ENCODE measurements at places on chromosomes 6 and 20. TPM values are rescaled to one million over a fixed set of nuclear protein-coding genes. Genes with fewer than 3 reads are reported as not detected.

GRCh38 chr6:111549168-111549567 lies 56.5 kb downstream of the TRAF3IP2 start:
- no peak for DNase-seq

The SMPDL3A gene
- total RNA-seq = 9.7 TPM

GRCh38 chr6:88302769-88303225 lies 136.7 kb upstream of the CNR1 start:
- no peak for DNase-seq

DNA sequence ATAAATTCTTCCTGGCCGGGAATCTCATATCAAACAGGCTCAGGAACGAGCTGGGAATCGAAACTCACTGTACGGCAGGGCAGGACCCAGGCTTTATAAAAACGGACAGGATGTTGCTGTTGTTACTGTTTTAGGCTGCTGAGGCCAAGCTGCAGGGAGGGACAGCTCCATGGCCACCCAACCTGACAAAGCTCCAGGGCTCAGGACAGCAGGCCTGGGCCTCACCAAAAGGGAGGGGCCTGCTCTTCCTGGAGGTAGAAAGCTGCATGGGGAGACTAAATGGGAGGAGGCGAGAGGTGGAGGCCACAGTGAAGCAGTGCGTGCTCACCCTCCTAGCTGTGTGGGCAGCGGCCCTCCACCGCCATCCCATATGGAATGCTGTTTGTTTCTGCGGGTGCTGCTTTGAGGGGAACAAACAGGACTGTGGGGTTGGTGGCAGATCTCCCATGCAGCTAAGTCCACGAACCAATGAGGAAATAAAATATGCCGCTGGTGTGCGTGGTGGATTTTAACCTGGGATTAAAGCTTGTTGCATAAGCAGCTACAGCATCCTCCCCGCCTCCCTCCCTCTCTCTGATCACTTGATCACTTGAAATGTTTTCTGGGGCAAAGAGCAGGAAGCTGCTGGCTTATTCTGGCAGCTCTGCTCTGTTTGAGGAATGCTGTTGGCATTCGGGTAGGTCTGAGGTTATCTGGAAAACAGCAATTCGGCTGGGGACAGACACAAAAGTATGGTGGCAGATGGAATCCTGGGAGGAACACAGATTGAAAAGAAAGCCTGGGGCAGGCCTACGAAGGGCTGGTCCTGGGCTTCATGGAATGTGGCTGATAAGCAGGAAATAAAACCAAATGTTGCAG lies 2.4 kb upstream of the ZMYND8 start:
- peak; percentile 90 for DNase-seq

- DNase-seq = no peak
Measured at GRCh38 chr6:32790306-32790705, 26.5 kb downstream of the HLA-DOB start.

GRCh38 chr20:58131151-58131550 lies 97.3 kb downstream of the ANKRD60 start:
- DNase-seq = no peak

The PRDM13 gene
- not detected for total RNA-seq

GRCh38 chr6:156852147-156852857 lies 75.1 kb downstream of the ARID1B start:
- no peak for DNase-seq

GRCh38 chr20:47484303-47484702 lies 17.4 kb upstream of the NCOA3 start:
- no peak for DNase-seq

The BPIFB4 gene
- total RNA-seq = not detected

DNA sequence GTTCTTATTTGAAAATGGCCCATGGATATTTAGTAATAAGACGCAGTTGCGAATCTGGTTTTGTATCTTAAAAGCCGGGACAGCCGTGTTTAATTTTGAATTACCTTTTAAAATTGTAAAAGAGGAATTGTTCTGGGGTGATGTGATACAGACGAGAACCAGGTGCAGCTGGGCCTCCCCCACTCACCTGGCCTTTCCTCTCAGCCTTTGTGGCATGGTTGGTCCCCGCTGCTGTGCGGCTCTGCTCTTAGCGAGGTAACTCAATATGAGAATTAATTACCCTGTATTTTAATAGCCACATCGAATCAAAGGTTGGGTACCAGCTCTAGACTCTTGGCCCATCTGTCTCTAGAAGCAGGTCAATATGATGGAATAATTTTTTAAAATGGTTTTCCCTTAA lies 56.5 kb upstream of the DACT2 start:
- DNase-seq = no peak

The INSM1 gene
- not detected for total RNA-seq

DNA sequence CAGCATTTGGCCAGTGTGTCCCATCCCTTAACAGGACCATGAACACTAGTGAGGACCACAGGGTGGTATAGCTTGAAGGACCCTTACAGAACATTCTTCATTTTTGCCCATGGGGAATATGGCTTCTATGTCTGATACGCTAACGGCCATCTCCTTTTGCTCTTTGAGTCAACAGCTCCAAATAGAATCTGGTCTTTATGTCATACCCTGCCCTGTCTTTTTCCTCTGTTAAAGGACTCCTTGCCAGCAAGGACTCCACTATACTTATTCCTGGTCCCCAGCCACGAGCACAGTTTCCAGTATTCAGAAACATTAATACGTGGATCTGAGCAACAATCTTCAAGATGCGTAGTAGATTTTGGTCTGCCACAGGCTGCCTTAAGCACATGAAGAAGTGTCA lies 22.5 kb downstream of the SERPINB1 start:
- DNase-seq = no peak

DNA sequence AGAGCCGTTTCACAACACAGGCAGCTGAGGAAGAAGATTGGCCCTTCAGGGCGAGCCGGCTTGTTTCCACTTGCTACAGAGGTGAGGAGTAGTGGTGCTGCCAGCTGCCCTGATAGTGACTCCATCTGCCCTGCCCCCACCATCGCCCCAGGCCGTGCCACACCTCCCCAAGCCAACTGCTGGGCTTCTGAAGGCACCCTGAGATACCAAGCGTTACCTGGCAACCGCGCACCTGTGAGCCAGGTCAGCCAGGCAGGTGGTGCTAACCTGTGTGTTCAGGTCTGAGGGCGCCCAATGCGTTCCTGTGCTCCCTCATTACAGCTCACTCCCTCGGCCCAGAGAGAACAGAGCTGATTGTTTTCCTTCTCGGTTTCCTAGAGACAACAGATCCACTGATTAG lies 299.1 kb upstream of the ID4 start:
- DNase-seq = no peak

GRCh38 chr6:36136551-36136950 lies 6.2 kb downstream of the MAPK13 start:
- DNase-seq = no peak

DNA sequence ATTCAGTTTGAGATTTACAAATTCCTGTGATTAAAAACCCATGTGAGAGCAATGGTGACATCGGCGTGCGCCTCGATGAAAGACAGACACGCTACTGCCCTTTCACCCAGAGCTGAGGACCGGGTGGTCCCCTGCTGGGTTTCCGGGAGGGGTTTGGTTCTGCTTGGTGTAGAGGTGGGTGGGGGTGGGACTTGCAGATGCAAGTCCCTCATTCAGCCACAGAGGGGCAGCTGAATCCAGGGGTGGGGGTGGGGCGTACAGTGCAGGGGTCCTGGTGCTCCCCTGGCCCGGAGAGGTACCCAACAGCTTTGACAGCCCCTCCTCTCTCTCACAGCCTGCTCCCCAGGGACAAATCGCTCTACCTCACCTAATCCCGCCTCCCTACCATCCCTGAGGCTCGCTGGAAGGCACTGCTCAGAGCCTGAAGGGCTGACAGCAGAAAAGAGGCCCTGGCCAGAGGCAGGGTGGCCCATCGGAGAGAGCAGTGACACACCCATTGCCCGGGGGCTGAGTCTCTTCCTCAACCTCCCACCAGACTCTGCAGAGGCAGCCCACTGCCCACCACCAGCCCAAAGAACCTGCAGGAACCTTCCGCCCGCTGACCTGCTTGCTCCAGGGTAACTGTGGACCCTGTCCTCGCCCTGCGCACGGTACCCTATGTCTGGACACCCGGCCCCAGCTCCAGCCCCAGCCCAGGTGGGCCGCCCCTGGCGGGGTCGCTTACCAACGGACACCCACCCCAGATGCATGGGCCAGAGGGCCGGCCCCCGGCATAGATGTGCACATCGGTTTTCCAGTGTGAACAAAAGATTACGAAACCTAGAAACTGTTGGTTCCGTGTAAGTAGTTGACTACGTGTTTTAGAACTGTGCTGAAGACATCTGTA lies 118.4 kb downstream of the JPH2 start:
- DNase-seq = no peak

- DNase-seq = peak; percentile 38
Measured at GRCh38 chr20:37777012-37777950, 83.5 kb downstream of the CTNNBL1 start.

DNA sequence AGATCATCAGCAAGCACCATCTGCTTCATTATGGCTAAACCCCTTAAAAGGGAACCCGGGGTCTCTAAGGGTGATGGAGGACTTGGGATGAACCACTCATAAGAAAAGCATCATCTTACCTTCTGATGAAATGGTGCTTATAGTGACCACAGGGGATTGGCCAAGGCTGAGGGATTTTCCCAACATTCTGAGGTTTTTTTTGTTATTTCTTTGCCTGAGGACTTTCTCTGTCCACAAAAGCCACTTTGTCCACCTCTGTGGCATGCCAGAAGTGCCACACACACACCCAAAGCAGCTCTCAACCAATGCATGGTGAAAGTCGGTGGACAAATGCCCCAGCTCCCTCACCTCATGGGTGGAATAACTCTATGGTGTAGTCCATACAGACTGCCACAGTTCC lies 79.3 kb upstream of the TOP1 start:
- DNase-seq = no peak

The SLC25A27 gene
- total RNA-seq = 0.28 TPM

- DNase-seq = no peak
Measured at GRCh38 chr6:158781692-158782373, 37.3 kb downstream of the EZR start.

- no peak for DNase-seq
Measured at GRCh38 chr6:46953921-46954320, 32.2 kb upstream of the ADGRF5 start.

DNA sequence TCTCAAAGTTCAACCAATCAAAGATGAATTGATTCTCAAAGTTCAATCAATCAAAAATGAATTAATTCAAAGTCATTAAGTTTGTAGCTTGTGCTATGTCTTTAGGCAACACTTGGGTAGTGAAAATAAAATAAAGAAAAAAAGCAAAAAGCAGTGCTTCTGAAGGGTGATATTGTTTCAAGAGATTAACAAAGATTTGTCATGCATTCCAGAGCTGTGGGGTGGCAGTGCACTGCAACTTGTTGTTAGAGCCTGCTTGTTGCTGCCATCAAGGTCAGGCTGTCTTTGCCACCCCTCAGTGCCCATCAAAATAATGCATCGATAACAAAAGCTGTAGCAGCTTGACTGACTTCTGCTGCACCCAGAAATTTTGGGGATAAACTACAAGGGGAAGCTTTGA lies 128.6 kb downstream of the RNF144B start:
- DNase-seq = no peak

The JPH2 gene
- 0.83 TPM for total RNA-seq

GRCh38 chr6:134724771-134725340 lies 225.0 kb downstream of the ALDH8A1 start:
- peak; percentile 96 for DNase-seq

The FOXF2 gene
- 2.5 TPM for total RNA-seq

The CLPSL1 gene
- total RNA-seq = not detected

The BEND6 gene
- total RNA-seq = 10.6 TPM

- DNase-seq = no peak
Measured at GRCh38 chr6:20574355-20574754, 40.1 kb downstream of the CDKAL1 start.

- no peak for DNase-seq
Measured at GRCh38 chr20:23955896-23956295, 32.7 kb downstream of the GGTLC1 start.

GRCh38 chr6:81748994-81749393 lies 3.5 kb downstream of the TENT5A start:
- no peak for DNase-seq

DNA sequence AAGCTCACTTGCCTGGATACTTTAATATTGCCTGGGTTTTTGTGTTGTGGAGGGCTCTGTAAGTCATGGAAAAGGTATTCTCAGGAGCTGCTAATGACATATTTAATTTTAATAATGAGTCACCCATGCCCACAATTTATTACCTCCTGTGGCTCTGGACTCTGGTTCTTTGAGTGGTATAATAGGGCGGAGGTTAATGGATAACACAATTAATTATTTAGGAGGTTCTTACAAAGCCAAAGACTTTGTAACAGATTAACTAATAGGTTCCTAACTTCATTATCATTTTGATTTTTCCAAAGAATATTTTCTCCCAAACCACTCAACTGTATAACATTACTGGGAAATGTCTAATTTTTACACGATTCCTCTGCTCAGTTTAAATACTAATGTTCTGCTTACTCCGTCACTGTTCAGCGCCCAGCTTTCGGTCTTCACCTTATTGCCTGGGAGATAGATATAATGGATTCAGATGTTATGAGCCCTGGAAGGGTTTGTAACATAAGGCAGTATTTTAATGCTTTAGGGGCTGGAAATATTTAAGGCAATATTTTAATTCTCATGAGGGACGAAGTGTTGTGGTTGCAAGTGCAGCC lies 29.4 kb downstream of the PHACTR3 start:
- DNase-seq = no peak

The CALHM6 gene
- 0.83 TPM for total RNA-seq

DNA sequence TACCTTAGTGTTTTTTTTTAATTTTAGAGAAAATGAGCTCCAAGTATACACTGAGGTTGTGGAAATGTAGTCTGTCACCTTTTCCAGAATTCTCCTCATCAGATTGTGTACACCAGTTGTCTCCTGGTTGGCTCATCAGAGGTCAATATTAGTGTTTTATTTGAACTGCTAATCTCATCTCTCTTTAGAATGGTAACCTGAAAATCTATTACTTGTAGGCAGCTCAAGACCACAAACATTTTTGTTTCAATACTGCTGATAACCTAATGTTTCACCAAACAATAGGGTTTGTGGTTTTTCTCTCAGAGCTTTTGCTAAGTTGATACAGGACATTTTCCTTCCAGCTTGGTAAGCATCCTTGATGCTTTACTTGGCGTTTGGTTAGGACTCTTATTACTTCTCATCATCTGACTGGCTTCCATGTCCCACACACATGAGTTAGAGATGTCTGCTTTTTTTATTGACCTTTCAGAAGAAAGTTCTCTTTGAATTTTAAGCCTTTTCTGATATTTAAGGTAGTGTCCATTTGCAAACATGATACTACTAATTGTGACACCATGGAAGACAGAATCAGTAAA lies 15.1 kb downstream of the ADGRG6 start:
- DNase-seq = no peak

- no peak for DNase-seq
Measured at GRCh38 chr6:160858886-160859285, 132.7 kb upstream of the MAP3K4 start.

The ADGRF4 gene
- total RNA-seq = not detected

GRCh38 chr6:68838571-68838970 lies 203.5 kb downstream of the ADGRB3 start:
- no peak for DNase-seq

DNA sequence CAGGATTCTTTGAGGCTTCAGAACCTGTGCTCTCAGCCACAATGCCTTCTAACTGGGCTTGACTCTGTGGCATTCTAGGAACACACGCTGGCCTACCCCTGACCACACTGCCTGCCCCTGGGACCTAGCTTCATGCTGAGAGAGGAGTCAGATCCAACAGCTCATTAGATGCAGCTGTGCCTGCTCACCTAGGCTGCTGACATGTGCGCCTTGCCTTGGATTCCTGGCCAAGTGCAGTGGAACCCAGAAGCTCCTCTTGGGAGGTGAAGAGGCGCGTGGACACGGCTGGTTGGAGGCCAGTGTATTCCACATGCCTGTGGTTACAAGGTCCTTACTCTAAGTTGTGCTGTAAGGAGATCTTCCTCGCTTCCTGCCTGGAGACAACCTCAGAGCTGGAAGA lies 24.7 kb upstream of the KCNK16 start:
- DNase-seq = no peak

The C6orf120 gene
- 44.2 TPM for total RNA-seq

GRCh38 chr6:3912361-3913076 lies 63.3 kb downstream of the FAM50B start:
- peak; percentile 14 for DNase-seq
